ENCODE measurements at places on chromosomes 3 and 15.

- DNase-seq: no peak
Observed at GRCh38 chr3:72618739-72619138, 229.5 kb downstream of the SHQ1 start.

DNA sequence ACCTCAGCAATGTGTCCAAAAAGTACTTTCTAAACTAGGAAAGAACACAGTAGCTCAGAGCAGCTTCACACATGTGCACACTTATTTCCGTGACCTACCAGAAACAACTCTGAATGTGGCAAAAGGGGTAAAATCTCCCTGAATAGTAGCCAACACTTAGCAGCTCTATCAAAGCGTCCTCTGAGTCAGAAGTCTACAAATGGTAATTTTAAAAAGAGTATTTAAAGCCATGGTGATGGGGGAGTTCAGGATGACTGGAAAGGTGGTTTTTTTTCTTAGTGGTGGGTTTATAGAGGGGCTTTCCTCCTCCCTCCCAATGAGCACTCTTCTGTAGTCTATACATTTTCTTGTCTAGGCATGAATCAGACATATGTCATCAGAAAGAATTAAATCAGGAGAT lies 223.8 kb upstream of the PRICKLE2 start:
- DNase-seq: no peak

- DNase-seq: peak; percentile 19
Observed at GRCh38 chr3:115549071-115549470, 74.2 kb upstream of the GAP43 start.

- no peak for DNase-seq
Observed at GRCh38 chr3:136661282-136661681, 90.9 kb downstream of the STAG1 start.

GRCh38 chr15:45657764-45658545 lies 23.1 kb downstream of the SQOR start:
- DNase-seq: no peak

GRCh38 chr15:85639752-85640381 lies 154.9 kb downstream of the KLHL25 start:
- peak; percentile 84 for DNase-seq

- no peak for DNase-seq
Observed at GRCh38 chr3:49930922-49931321, 1.3 kb upstream of the MON1A start.

GRCh38 chr3:141093971-141094684 lies 43.0 kb downstream of the SPSB4 start:
- DNase-seq: no peak

GRCh38 chr3:13417166-13417947 lies 2.8 kb downstream of the NUP210 start:
- no peak for DNase-seq

GRCh38 chr3:189766416-189766815 lies 135.2 kb downstream of the TP63 start:
- DNase-seq: peak; percentile 33

- DNase-seq: no peak
Observed at GRCh38 chr15:82595203-82595602, 52.0 kb downstream of the CPEB1 start.

DNA sequence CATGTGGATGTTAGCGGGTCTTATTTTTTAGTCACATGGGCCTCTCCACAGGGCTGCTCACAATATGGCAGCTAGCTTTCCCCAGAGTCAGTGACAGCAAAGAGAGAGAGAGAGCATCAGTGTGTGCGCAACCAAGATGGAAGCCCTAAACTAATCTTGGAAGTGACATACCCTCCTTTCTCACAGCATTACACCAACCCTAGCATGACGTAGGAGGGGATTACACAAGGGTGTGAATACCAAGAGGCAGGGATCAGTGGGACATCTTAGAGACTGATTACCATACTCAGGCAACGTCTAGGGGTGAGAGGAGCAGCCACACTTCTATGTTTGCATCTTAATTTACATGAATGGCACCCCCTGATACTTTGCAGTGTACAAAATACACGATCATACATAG lies 3.5 kb upstream of the UBE2E2 start:
- DNase-seq: no peak

DNA sequence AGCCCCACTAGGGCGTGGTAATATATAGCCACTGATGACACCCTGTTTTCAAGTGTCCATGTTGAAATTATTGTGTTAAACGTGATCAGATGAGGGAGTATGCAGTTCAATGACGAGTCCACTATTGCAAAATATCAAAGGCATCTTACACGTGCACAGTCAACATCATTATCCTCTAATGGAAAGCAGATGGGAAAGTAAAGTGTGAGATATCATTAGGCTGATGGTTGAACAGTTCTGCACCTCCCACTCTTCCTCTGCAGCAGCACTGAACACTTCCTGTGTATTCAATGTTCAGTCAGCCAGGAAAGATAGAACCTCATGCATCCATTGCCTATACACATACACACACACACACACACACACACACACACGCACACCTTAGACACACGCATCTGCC lies 431.8 kb upstream of the CCDC54 start:
- peak; percentile 85 for DNase-seq

DNA sequence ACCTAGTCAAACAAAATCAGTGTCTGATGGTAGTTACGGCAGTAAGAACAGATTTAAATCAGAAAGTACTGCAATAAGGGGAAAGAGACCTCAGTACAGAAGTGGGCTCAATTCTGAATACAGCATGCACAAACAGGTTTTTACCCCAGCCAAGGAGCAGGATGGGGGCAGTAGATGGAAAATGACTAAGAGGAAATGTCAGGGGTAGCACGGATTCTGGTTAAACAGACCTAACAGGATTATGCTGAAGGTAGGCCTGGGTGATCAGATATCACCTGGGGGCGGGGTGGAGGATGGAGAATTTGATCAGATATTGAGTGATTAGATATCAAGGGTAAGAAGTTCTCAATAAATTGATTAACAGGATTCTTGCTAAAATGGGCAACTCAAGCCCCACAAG lies 19.0 kb downstream of the MESD start:
- DNase-seq: no peak

GRCh38 chr3:100131241-100131640 lies 16.9 kb upstream of the FILIP1L start:
- no peak for DNase-seq

GRCh38 chr3:123984957-123985356 lies 7.0 kb downstream of the ROPN1 start:
- no peak for DNase-seq

DNA sequence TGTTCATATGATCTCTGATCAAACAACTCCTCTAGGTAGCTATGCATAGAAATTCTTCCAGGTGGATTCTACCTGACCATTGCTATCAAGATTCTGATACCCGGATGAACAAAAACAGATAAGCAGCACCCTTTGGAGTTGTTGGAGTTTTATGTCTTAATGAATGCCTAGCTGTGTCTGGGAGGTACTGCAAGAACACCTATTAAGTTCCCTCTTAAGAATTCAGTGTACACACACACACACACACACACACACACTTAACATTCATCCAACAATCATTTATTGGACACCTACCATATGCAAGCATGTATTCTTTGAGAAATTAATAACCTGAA lies 58.1 kb upstream of the FNDC3B start:
- DNase-seq: no peak

GRCh38 chr3:197283045-197283444 lies 15.4 kb downstream of the DLG1 start:
- no peak for DNase-seq

DNA sequence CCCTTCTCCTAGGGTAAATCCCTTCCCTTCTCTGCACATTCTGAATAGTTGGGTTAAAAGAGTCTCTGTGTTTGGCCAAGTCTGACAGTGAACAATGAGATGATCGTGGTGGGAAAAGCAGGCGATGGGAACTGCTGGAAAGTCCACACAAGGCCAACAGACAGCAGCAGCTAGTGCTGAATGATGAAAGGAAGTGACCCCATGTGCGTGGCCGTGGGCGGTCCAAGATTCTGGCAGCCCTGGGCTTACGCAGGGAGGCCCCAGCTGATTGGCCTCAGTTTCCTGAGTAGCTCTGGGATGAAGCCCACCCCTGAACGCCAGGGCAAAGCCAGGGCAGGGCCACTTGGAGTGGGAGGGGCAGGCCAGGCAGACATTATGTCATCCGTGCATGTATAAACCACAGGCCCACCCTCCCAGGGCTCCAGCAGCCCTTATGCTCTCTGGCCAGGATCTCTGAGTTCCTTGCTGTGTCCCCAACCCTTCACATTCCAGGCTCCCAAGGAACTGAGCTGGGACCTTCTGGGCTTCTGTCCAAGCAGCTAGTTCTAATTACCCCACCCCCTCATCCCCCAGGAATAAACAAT lies 57.8 kb downstream of the CDC25A start:
- DNase-seq: peak; percentile 79

- DNase-seq: peak; percentile 45
Observed at GRCh38 chr15:90530250-90531051, 728 bp downstream of the CRTC3 start.

DNA sequence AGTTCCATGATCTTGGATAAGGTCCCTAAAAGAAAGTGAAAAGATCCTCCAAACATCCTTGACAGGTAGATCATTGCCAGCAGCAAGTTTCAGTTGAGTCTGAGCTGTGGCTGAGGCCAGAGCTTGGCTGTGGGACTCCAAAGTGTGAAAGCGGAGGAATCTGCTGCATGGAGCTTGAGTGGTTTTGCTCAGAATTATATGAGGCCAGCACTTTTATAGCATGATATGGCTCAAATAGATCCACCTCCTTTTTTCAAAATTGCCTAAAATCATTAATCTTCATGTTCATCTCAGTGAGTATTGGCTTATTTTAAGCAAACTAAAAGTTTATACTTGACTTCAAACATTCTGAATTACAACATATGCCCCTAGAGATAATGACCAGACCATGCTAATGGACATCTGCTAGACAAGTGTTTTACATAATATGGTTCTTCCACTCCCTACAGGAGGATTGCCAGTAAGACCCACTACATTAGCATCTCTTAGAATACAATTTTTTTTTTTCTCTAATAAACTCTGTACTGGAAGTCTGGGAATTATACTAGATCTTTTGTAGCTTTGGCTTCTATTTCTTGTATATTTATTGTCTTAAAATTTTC lies 368.1 kb downstream of the ZPLD1 start:
- DNase-seq: no peak

- DNase-seq: no peak
Observed at GRCh38 chr15:58632789-58633188, 116.7 kb downstream of the ADAM10 start.

GRCh38 chr3:42012935-42013690 lies 51.2 kb upstream of the ULK4 start:
- peak; percentile 61 for DNase-seq

DNA sequence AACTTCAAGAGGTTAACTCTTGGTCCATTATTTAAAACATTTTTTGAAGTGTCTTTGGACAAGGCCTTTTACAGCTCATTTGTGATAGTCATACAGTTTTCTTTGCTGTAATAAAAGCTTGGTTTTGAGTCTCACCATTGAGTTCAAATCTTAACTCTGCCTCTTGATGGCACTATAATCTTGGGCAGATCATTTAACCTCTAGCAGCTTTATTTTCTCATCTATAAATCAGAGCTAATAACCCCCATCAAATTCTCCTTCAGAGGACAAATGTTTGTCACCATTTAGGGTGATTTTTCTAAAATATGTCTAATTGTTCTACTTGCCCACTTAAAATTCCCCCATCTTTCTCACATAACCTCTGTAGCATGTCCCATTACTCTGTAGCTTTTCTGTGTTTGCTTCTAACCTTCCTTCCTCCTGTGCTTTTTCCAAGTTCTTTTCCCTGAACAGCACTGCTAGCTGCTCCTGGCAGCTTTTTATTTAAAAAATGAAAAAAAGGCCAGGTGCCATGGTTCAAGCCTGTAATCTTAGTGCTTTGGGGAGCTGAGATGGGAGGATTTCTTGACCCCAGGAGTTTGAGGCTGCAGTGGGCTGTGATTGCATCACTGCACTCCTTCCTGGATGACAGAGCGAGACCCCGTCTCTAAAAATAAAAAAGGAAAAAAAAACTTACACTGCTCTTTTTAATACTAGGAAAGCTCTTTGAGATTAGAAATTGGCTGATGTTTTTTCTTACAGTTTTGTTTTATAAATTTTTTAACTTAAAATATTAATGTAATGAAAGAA lies 28.5 kb downstream of the UBE2E1 start:
- no peak for DNase-seq

DNA sequence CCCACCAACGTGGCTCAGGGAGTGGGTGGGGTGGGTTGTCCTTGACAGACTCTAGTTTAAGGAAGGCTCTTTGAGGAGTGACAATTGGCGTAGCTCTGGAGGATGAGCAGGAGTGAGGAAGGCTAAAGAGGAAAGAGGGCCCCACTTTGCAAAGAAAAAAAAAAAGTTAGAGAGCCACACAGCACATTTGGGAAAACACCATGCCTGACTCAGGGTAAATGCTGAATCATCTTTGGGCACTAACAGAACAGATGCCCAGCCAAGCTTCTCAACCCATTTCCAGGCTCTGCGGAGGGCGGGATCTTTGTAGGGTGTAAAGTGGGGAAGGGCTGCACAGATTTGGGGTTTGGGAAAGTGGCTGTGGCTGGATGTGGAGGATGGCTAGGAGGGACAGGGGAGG lies 179.1 kb upstream of the RGMA start:
- DNase-seq: no peak

DNA sequence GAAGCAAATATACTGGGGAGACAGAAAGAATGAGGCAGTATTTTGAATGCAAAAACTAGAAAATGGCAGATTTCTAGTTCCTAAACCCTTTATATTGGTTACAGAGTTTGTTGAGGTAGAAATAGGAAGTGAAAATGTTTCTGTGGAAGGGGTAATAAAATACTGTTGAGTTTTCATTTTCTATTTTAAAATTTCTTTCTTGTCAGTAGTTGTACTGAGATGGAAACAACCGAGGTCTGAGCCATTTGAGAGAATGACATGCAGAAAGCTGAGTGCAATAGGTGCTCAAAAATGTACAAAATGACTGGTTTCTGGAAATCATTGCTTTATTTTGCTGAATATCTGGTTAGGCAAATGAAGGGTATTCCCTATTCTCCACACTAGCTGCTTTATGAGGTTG lies 361.4 kb downstream of the CHL1 start:
- DNase-seq: no peak

DNA sequence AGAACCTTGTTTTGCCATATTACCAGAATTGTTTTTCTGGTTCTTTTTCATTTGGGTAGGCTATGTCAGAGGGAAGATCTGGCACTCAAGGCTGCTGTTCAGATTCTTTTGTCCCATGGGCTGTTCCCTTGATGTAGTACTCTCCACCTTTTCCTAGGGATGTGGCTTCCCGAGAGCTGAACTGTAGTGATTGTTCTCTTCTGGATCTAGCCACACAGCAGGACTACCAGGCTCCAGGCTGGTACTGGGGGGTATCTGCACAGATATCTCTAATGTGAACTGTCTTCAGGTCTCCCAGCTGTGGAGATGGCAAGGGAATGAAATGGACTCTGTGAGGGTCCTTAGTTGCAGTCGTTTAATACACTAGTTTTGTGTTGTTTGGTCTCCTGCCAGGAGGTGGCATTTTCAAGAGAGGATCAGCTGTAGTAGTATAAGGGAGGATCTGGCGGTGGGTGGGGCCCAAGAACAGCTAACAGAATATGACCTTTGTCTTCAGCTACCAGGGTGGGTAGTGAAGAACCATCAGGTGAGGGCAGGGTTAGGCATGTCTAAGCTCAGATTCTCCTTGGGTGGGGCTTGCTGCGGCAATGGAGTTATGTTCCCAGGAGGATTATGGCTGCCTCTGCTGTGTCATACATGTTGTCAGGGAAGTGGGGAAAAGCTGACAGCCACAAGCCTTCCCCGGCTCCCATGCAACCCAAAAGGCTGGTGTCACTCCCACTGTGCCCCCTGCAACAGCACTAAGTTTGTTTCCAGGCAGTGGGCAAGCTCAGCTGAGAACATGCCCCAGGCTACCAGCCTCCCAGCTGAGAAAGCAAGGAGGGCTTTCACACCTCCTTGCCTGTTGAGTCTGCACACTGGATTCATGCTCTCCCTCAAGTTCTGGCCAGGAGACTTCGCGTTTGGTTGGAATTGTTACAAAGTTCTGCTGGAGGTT lies 252.5 kb downstream of the ISL2 start:
- DNase-seq: no peak

- no peak for DNase-seq
Observed at GRCh38 chr15:77798847-77799246, 166.1 kb upstream of the LINGO1 start.

All from AG10803 (cell line).